ENCODE measurements at places on chromosomes 3 and 15.

- DNase-seq = no peak
Observed at GRCh38 chr3:133371676-133372075, 28.2 kb upstream of the BFSP2 start.

- no peak for DNase-seq
Observed at GRCh38 chr15:22955544-22956119, 24.5 kb downstream of the CYFIP1 start.

- DNase-seq = peak; percentile 91
Observed at GRCh38 chr15:70775160-70775559, 11.8 kb upstream of the UACA start.

DNA sequence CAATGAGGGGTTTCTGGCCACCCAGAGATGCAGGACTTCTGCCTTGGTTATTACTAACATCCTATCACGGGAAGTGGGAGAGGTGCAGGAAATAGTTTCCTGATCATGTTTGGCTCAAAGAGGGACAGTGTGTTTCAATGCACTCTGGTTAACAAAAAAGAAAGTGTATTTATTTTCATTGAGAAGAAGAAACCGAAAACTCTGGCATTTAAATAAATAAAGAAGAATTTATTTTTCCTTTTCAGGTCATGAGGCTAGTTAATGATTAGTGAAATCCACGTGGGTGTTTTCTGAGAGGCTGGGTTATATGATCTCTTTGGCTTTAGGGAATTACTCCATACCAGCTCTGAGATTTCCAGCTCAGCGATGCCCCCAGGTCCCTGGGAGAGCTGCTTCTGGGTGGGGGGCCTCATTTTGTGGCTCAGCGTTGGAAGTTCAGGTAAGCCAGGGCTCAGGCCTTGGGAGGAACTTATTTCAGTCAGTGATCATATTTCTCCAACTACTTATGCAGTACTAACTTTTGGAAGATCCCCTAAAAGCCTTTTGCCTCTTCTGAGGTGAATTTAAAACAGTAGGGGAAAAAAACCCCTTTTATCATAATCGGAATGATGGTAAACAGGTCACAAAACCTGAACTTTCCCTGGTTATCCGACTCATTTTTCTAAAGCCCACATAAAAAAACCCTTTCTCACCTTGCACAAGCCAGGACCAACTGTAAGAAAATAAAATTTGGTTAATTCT, at the start of gene PLA1A:
Gene PLA1A, plus strand, starts transcription at position 338 of the 741 bp plus-strand sequence. Its CDS starts 29 bp downstream, at position 367.
- no peak for DNase-seq

DNA sequence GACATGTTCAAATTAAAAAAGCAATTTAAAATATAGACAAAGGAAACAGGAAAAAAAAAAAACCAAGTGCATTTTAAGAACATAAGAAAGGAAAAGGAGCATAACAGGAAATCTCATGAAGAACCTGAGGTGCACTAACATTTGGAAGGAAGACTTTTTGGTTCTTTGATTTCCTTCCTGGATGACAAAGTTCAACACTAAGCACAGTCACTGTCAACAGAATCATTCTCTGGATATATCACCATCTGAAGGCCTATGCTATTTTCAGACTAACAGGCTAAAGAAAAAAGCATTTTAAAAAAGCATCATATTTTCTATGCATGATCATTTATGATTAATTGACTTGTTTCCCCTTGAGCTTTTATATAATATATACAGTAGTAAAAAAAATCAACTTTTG, 349.6 kb downstream of the PLCL2 start:
- no peak for DNase-seq

- no peak for DNase-seq
Observed at GRCh38 chr3:13251166-13251903, 168.8 kb downstream of the NUP210 start.

DNA sequence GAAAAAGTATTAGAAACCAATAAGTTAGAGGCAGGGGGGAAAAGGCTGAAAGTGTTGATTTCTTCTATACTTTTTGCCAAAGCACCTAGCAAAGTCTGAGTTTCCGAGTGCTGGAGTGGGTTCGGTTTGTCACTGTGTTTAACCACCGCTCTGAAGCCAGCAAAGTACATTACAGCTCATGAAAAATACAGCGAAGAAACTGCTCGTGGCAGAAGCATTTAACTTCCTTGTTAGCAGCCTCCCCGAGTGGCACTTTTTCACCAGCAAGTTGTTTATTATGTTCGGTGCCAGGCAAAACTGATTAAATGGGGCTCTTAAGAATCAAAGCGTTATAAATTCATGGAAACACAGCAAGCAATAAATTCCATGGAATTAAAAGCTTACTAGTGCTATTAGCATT, 313.6 kb downstream of the FOXP1 start:
- DNase-seq = no peak

- DNase-seq = no peak
Observed at GRCh38 chr3:138947495-138948121, 591 bp downstream of the FOXL2NB start.

DNA sequence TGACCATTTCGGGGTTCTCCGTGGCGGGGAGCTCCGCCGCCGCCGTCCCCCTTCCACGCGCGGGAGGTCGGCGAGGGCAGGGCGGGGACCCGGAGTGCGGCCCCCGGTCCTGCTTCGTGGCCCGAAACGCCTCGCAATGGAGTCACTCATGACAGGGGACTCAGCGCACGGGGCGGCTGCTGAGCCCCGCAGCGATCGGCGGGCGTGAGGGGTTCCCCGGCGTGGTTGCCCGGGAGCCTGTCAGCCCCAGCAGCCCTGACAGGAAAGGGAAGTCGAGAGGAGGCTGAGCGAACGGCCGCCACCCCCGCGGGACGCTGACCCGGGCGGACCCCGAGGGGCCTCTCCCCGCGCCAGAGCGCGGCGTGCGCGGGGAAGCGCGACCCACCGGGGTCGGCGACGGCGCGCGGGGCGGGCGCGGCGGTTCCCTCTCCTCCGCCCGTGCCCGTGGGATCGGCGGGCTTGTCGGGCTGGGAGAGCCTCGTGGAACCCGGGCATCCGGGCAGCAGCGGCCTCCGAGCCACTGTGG, 564 bp upstream of the PIGZ start:
- DNase-seq = peak; percentile 19

DNA sequence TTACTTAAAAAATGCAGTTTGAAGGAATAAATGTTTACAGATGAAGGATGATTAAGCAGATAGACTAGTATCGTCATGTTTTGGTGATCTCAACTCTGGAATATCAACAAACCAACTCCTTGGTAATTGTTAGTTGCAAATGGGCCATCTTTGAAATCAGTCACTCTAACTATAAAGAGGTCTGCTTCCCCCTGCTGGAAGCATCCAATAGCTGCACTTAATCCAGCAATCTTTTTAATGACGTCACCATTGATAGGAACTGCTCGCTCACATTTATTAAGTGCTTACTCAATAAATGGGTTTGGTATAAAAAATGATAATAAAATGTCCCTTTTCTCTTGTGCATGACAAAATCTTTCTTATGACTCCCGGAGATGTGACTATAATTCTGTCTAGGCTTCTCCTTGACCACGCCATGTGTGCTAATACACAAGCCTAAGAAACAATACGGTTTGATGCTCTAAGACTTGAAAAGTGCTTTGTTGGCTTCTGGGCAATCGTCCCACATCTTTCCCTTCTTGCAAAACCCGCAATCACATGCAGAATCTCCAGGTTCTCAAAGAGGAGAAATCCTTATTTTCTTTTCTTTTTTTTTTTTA, 227.6 kb upstream of the POU1F1 start:
- peak; percentile 64 for DNase-seq

DNA sequence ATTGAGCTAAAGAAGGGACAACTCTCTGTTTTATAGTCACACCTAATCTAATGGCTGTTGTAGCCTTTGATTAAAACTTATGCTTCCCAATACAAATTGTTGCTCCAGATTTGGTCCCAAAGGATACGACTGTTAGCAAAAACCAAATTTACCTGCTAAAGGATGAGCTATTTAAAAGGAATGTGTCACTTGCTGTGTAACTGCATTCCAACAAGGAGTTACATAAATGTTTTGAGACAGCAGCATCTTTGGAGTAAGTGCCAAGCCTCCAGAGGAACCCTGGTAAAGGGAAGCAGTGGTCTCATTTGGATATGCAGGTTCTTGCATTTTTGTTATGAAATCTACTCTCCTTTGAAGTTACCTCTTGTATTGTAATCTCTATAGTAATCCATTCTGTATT, 233.3 kb downstream of the THSD4 start:
- DNase-seq = no peak

DNA sequence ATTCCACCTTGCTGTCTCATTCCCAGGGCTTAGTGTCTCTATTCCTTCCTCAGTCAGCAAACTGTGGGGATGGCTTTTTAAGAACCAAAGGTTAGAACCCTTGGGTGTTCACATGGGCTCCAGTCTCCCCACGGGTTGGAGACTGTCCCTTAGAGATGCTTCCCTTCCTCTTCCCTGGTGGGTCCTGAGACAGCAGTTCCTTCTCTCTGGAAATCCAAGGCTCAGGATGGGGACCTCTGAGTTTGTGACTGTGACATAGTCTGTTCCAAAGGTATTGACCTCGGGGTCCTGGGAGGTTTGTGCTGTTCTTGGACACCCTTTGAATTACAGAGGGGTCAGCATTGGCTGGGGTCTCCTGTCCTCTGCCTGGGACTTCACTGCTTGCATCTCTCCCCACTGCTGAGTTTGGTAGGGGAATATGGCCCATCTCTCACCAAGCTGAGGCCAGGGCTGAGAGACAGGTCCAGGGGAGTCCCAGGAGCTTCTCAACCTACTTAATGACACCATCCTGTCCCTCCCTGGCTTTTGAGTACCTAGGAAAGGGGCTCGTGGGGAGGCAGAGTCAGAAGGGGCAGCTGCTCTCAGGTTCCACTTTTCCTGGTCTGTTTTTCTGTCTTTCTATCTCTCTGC, 1.5 kb downstream of the GRM2 start:
- no peak for DNase-seq

DNA sequence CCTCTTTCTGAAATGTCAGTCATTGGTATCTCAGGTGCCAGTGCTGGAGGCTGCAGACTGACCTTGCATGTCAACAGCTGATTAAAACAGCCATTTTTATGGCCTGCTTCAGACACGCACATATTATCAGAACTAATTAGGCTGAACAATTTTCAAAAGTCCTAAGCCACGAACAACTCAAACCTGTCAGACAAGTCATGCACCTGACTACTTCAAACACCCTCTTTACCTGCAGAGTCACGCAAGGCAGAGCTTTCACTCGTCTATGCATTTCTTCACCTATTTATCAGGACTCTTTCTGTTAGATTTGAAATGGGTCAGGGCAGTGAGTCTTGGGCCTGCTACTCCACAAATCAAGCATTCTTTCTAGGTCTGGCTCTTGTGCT, 26.7 kb downstream of the CLK3 start:
- no peak for DNase-seq

DNA sequence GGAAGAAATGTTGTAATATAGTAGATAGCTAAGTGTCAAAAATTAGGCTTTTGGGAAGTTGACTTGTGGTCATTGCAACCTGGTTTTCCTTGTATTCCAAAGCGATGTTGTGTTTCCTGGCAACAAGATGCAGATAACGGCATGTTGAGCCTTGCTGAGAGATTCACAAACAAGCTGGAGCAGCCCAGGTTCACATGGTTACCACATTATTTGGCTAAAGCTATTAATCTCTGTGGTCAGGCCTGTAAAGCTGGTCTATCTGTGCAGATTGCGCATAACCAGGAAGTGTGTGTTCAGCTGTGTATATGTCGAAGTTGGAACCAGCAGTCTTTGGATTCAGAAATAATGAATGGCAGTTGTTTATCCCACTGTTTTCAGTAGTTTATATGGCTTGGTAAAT, 6.6 kb downstream of the TIPARP start:
- DNase-seq = peak; percentile 92

Measured in fibroblast of mammary gland (primary cell).